Left renal pelvis (tissue), 4 donors: ENCODE measurements at places on chromosomes 7 and 10.

DNA sequence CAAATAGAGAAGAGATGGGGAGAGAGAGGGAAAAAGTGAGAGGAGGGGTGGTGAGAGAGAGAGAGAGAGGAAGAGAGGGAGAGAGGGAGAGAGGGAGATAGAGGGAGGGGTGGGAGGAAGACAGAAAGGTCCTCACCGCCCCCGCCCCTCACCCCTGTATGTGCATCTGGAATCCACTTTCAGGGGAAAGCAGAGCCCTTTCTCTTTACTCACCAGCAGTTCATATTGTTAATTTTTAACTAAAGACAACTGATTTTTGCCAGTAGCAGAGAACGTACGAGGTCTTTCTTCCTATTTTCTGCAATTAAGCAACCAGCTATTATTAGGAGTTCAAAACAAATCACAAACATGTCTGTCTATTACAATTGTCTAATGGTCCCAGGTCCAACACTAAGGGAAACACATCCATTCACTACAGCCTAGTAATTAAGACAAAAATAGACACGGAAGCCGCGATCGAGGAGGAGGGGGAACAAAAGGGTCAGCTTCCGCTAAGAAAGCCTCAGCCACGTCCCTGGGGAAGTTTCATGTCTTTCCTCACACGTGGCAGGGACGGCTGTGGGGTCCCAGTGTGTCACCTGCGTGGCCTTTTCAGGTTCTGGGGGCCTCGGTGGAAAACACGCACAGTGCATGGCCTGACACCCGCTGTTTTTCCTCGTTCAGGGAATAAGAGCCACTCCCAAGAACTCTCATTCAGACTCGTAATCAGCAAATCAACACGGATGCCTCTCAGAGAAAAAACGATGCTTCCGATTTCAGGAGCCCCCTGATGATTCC is 572.0 kb downstream of the PTPRN2 start:
- no peak for DNase-seq

- DNase-seq: no peak
These were observed 227.9 kb upstream of the SHH start for GRCh38 chr7:156039971-156040677.

DNA sequence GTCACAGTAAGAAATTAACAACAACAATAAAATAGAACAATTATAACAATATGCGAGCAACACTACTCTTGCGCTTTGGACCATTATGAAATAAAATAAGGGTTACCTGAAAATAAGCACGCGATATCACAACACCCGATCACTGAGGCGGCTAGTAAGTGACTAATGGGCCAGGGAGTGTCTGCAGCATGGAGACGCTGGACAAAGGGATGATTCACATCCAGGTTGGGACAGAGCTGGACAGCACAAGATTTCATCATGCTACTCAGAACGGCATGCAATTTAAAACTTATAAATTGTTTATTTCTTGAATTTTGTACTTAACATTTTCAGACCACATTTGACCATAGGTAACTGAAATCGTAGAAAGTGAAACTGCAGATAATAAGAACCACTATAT is 15.6 kb downstream of the HIBADH start:
- no peak for DNase-seq

DNA sequence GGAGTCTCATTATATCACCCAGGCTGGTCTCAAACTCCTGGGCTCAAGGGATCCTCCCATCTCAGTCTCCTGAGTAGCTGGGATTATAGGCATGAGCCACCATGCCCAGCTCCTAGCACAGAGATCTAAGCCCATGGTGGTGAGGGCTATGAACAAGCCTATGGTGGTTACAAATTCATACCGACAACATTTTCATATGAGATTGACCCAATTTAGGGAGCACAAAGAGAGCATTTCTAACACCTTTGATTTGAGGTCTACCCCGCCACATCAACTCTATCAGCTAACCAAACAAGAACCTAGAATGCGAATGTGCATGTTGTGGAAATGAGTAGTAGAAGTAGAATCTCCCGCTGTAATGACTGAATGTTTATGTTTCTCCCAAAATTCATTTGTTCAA is 14.2 kb upstream of the PRF1 start:
- DNase-seq: no peak

- DNase-seq: no peak
These were observed 68.3 kb downstream of the CREB5 start for GRCh38 chr7:28480595-28480994.

DNA sequence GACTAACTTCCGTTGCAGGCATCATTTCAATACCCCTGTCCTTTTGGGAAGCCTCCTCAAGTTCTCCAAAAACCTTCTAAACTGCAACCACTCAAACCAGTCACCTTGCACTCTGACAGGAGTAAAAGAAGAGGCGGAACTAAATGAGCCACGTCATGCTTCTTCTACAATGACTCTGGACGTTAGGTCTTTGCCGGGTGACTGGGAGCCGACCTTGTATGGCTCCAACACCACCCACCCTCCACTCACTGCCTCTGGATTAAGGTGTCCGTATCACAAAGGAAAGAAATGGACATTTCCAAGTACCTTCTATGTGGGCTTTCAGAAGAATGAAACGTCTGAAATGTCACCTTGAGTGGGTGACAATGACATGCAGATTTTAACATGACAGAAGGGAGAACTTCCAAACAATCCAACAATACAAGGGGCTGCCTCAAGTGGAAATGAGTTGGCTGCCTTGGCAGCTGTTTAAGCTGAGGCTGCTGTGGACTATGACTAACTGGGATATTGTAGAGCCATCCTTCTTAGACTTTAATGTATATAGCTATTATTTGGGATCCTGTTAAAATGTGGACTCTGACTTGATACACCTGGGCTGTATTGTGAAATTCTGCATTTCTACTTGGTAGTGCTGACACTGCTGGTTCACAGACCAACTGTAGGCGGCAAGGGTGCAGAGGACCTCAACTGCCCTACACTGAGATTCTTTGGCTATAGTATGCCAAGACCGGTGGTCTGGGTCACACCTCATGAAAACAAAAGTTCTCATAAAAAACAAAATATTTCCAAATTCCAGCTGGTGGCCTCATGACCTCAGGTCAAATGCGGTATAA is 33.8 kb upstream of the PDLIM1 start:
- DNase-seq: no peak

DNA sequence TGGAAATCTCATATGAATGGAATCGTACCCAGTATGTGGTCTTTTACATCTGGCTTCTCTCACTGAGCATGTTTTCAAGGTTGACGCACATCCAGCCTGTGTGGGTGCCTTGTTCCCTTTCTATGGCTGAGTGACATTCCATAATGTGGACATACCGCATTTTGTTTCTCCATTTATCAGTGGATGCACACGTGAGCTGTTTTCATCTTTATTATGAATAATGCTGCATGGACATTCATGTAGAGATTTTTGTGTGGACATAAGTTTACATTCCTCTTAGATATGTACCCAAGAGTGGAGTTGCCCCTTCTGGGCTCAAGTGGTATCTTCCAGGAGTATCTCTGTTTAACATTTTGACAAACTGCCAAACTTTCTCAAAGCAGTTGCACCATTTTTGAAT is 1.3 kb upstream of the SCART1 start:
- no peak for DNase-seq
